Sigmoid colon (tissue), 7 donors: ENCODE measurements at places on chromosomes 11 and 22. TPM values are rescaled to one million over a fixed set of nuclear protein-coding genes. Genes with fewer than 3 reads are reported as not detected.

- no peak for DNase-seq
These were observed 126.7 kb downstream of the CTTN start for GRCh38 chr11:70525006-70525405.

DNA sequence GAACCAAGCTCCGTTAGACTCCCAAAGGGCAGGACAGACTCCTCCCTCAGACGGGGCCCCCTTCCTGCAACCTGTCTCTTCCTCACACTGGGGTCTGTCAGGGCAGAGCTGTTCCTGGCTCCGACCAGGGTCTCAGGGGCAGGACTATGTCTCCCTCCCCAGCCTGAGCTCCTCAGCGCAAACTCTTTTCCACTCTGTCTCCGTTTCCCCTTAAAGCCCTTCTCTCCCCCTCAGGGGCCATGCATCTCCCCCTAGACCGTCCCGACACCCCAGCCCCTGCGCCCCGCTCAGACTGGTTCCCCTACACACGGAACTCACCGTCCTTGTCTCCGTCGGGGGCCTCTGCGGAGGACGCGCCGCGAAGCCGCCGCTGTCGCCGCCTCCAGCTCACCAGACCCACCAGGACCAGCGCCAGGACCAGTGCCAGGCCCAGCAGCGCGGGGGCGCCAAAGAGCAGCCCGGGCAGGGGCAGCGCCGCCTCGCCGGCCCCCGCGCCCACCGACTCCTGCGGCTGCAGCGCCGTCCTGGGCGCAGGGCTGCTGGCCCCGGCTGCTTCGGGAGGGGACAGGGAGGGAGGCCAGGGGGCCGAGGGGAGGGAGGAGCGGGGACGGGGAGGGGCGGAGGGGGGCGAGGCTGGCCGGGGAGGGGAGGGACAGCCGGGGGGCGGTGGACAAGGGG, 684 bp downstream of the TNFRSF13C start:
- no peak for DNase-seq

GRCh38 chr11:127006311-127006710, 5.7 kb upstream of the KIRREL3 start:
- no peak for DNase-seq

The RAB38 gene
- total RNA-seq, result 1.1 TPM

The PHETA2 gene
- 13.8 TPM for total RNA-seq
